NCI-H226 (cell line): ENCODE measurements at places on chromosomes 1 and 21.

DNA sequence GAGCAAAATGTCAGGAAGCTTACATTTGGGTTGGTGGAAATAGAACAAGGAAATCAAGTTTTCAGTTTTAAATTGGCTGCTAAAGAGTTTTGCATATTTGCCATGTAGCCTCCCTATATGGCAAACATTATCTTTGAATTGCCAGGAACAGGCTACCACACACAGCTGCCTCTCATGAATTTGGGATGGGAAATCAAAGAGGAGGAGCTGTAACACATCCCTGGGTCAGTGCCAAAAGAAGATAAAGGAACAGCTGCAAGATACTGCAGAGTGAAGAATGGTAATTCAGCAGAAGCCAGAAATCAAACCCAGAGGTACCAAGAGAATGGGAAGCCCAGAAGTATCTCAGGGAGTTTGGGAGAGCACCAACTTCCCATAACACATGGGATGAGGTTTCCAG lies 18.6 kb upstream of the RASAL2 start:
- DNase-seq = no peak

DNA sequence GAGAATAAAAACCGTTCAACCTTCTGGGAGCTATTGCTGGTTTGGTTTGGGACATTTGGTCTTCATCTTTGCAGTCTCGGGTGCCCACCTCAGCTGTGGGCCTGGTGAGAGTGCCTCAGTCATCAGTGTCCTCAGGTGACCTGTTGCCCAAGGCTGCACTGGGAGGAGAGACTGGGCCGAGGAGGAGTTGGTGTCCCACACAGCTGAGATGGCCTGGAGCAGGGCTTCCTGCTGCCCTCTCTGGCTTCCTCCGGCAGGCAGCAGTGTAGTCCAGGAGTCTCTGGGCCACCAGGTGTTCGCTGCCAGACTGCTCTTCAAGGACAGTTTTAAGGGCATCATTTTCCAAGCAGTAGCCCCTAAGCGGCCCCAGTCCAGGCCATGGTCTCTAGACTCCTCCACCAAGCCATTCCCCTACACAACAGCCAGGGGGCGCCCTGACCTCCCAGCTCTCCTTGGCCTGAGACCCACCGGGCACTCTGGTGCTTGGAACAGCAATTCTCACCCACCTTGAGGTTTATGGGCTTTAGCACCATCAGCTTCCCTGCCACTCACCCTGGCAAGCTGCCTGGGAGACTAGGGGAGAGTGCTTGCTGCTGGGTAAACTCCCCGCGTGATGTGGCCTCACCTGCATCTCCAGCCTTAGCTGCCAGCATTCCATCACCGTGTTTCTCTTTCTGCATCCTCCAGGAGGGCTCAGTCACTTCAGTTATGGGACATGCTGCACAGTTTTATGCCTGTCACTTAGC lies 9.1 kb upstream of the SYTL1 start:
- no peak for DNase-seq

DNA sequence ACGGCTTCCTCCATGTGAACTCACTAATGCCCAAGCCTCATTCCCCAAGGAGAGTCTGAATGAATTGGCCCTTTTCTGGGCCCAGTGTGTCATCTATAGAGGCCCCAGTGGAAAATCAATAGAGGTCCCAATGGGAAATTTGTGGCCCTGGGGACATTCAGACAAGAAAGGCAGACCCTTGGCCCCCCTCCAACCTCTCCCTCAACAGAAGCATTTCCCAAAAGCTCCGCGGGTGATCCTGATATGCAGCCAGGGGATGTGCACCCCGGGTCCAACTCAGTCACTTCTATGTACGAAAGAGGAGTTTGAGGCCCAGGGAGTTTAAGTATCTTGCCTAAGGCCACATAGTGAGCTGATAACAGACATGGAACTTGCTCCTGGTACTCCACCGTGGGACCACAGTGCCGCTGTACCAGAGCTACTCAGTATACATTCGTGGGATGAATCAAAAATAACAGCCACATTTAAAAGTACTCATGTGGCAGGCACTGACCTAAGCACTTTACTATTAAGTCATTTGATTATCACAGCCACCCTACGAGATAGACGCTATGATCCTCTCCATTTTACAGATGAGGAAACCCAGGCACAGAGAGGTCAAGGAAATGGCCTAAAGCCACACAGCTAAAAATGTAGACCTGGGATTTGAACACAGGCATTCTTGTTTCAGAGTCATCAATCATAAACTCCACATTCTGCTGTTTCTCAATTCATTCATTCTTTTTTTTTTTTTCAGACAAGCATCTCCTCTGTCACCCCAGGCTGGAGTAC lies 8.5 kb downstream of the EPHA2 start:
- no peak for DNase-seq

DNA sequence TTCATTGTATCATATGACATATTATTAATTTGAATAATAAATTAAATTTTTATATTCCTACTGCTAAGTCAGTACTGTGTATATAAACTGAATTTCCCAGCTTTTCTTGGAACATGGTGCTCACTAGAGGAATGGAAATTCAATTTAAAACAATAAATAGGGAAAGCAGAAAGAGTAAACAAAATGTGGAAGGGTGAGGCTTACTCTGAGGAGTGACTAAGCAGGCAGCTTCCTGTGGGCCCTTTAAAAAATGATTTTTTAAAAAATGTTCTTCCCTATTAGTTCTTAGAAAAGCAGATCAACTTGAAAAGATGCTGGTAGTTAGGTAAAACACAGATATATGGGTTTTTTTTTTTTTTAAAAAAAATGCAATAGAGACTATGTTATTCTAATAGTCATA lies 49.5 kb upstream of the S1PR1 start:
- peak; percentile 26 for DNase-seq

- DNase-seq = no peak
Observed at GRCh38 chr1:22414244-22414751, 37.4 kb upstream of the ZBTB40 start.

- DNase-seq = peak; percentile 74
Observed at GRCh38 chr1:221478050-221478949, 263.6 kb downstream of the DUSP10 start.

GRCh38 chr21:46146856-46147255 lies 8.5 kb downstream of the FTCD start:
- no peak for DNase-seq

- no peak for DNase-seq
Observed at GRCh38 chr1:7541629-7542028, 229.5 kb upstream of the VAMP3 start.

- no peak for DNase-seq
Observed at GRCh38 chr1:181669246-181669645, 185.9 kb downstream of the CACNA1E start.

GRCh38 chr1:177289532-177289931 lies 118.8 kb downstream of the BRINP2 start:
- DNase-seq = peak; percentile 51

DNA sequence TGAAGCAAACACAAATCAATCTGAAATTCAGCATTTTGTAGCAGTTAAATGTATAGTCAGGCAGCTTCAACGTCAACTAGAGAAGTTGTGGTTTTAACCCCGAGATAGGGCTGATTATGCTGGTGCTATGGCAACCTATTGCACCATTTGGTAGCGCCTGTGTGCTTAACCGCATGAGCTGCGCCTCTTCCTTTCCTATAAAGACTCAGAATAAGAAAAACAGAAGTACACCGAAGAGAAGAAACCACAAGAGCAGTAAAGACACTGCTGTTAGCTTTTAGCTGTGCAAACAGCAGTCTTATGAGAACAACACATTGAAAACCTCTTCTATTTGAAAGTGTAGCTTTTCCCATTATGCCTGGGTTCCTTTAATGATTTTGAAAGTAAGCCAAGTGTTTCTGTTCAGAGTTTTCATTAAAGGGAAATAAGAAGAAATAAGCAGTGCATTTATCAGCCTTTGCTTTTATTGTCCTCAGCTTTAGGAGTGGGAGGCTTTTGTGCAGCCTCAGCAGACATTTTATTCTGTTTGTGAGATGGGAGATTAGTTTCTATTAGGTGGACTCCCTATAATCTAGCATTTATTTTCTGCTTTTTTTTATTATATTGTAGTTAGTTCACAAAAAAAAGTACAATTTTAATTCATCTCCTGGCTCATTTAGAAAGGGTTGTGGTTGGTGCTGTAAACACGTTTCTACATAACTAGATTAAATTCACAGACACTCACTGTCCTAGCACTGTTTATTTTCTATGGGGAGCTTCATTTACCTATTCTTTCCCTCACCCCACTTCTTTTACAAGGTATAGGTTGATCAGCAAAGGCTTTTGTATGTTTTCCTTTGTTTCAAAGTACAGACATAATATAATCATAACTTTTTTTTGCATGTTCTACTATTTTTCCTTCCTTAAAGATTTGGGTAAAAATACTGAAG lies 43.3 kb downstream of the PTPRC start:
- DNase-seq = peak; percentile 95

DNA sequence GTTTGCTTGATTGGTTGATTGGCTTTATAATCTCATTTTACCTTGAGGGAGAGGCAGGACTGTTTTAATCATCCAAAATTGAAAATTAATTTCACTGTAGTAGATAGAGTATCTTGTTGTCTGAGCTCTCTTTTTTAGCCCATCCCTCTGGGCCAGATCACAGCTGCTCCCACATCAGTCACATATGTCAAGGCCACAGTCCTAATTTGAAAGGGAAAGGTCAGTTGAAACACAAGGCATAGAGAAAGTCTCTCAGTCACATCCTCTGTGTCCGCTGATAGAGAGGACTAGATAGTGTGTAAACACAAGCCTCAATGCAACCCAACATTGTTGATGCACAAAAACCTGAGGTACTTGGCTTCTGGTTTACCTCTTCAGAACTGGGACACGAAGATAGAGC lies 6.8 kb downstream of the C1orf74 start:
- DNase-seq = no peak

DNA sequence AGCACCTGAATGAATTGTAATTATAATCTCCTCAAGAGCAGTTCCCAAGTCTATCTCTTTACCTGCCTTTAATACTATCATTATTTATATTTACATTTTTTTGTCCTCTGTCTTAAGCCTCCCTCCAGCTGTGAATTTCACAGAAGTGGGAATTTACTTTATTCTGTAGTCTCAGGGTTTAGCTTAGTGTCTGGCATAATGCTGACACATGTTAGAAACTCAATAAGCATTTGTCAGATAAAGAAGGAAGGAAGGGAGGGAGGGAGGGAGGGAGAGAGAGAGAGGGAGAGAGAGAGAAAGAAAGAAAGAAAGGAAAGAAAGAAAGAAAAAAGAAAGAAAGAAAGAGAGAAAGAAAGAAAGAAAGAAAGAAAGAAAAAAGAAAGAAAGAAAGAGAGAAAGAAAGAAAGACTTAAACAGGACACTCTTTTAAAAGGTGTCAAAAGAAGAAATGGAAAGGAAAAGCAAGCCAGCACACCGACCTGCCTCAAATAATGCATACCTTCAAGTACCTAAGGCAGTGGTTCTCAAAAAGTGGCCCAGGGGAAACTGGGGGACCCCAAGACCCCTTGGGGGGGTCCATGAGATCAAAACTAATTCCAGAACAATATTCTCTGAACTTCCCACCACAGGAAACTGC lies 1.8 kb upstream of the PGLYRP4 start:
- DNase-seq = no peak

DNA sequence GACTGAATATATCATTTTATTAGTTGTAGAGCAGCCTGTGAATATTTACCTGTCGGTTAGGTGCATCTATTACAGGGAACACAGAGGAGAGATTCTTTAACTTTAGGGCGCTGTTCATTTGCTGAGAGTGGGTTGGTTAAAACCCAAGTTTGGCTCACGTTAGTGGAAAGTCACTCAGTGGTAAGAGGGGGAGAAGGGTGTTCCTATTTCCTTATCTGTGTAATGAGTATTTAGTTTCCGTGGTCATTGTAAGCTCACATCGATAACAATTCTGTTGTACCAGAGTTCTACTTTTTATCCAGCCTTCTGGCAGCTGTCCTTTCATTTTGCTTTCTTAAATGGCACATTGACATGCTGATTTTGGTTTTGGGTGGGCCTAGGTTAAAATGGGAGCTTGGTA lies 773.2 kb upstream of the ADAMTS5 start:
- no peak for DNase-seq
